ENCODE measurements at places on chromosomes 3 and 15. TPM values are rescaled to one million over a fixed set of nuclear protein-coding genes. Genes with fewer than 3 reads are reported as not detected.

Gene PLA2G4B
- 5.7 TPM for total RNA-seq

Gene MYH15
- 0.07 TPM for total RNA-seq

Gene INAFM2
- total RNA-seq = 55.8 TPM

Gene GRAMD1C
- 3.4 TPM for total RNA-seq

Gene MITF
- total RNA-seq = 69.4 TPM

Gene IMPG2
- 0.20 TPM for total RNA-seq

Gene WNT5A
- 4.2 TPM for total RNA-seq

Gene ISG20
- 3.6 TPM for total RNA-seq

Gene SH2D7
- not detected for total RNA-seq

Gene UROC1
- not detected for total RNA-seq

Gene ASB14
- total RNA-seq = 14.1 TPM

Gene PLSCR2
- total RNA-seq = not detected

- no peak for DNase-seq
These were observed 36.4 kb upstream of the ABHD2 start for GRCh38 chr15:89051875-89052274.

- no peak for DNase-seq
These were observed 72.0 kb upstream of the SAMMSON start for GRCh38 chr3:69927571-69927970.

- DNase-seq = no peak
These were observed 68.8 kb upstream of the CDV3 start for GRCh38 chr3:133504736-133505135.

- no peak for DNase-seq
These were observed 74.7 kb downstream of the PPARG start for GRCh38 chr3:12363397-12364195.

DNA sequence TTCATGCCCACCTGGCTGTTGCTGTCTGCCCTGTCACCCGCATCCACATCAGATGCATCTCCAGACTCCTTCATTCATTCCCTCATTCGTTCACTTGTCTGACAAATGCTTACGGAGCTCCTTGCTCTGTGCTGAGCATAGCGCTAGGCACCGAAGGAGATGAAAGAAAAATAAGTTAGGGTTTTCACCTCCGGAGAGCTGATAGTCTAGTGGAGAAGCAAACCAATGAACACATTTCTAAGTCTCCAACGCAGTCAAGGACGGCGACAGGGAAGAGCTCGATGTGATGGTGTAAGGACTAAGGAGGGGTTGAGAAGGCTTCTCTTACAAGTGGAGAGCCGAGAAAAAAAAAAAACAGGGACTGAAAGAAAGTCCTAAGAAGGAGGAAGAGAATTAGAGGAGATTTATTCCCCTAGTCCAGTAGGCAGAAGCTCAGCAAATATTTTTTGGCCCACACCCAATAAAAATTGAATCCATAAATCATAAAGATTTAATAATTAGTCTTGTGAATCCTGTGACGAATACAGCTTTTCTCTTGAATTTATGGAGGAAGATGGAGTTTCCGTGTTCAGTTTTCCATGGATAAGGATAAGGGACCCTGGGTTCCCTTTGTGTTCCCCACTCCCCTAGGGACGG, 127.2 kb upstream of the DLG1 start:
- no peak for DNase-seq

DNA sequence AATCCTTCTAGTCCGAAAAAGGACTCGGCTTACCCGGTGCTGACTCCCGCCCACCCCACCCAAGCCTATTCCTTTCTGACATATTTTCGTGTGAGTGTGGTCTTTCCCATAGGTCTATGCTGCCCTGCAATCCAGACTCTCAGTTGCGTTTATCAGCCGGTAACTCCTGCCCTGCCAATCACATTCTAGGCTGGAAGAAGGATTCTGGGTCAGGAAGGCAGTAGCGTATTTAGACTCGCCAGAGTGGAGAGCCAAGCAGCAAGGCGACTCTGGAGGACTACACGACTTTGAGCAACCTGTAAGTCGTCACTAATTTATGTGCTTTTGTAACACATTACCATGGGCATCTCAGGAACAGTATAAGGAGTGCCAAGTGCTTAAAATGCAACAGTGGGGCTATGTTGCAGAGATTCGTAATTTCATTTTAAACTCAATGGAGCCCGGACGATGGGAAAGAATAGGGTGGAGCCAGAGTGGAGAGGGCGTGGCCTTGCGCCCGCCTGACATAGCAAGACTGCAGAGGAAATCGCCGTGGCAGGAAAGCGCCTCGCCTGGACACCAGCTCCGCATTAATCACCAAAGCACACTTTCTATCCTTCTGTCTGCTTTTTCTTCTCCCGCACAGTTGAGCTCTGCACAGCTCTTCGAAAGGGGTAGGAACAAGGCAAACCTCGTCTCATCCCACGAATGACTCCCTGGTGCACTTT, 1044.2 kb downstream of the AGBL1 start:
- no peak for DNase-seq

DNA sequence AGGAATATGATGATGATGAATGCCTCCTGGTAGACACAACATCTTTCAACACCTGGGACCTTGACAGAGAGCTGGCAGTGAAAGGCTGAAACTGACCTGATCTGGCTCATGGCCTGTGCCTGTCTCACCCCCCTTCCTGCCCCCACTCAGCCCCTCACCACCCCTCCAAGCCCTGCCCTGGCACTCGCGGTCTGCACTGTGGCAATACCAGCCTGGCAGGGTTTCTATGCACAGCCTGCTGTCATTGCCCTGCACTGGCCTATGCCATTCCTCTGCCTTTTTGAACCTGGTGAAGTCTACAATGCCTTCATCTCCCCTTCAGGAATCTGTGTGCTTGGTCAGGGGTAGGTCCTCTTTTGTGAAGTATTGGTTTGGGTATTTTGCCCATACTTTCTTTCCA, 56.5 kb downstream of the ACAD9 start:
- no peak for DNase-seq

- no peak for DNase-seq
These were observed 112.6 kb downstream of the ERC2 start for GRCh38 chr3:56355570-56356185.

- DNase-seq = no peak
These were observed 31.2 kb downstream of the SATB1 start for GRCh38 chr3:18393906-18394305.

DNA sequence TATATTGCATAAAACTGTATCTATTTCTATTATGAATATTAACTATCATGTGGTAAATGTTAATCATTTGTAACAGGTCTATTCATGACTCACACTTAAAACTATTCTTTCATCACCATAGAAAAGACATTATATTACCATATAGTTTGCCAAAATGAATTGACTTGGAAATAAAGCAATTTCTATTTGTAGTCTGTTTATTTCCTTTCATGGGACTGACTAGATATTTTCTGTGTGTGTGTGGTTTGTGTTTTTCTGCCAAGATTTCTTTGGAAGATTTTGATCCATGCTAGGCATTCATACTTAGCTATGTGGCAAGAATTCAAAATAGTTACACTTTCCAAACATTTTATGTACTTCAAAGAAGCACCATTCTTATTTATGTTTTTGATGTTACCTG, 522.5 kb upstream of the AGTR1 start:
- no peak for DNase-seq

DNA sequence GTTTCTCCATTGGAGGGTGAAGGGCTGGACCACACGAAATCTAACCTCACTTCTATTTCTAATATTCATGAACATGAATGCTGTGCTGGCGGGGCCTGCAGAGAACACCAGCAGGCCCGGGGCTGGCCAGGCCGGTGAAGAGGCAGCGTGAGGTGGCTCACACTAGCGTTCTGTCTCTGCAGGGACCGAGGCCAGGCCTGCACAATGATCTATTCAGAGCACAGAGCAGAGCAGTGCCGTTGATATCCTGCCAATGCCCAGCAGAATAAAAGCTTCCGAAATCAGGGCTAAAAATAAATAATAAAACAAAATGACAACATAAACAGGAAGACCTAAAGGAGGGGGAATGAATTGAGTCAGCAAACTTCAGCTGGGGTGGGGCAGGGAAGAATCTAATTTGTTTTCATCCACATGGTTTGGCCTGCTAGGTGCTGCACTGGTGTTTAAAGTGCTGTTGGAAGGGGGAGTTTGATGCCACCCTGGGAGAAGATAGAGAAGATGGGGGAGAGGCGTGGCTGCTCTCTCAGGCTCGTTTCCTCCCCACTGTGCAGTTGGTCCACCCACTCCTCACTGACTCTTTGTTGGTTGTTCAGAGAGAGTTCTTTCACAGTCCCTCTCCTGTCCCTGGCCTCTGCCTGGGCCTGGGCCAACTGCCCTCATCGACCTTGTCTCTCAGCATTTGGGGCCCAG, 837.1 kb downstream of the AGBL1 start:
- peak; percentile 80 for DNase-seq

- DNase-seq = no peak
These were observed 62.9 kb downstream of the RPLP1 start for GRCh38 chr15:69515508-69515907.

- peak; percentile 49 for DNase-seq
These were observed at the start of gene GPR27 for GRCh38 chr3:71753701-71754609. Gene GPR27, plus strand, starts transcription at chr3:71753855. Its CDS starts 195 bp downstream, at chr3:71754050.

GRCh38 chr15:81069356-81069755, 64.7 kb upstream of the CFAP161 start:
- no peak for DNase-seq

- DNase-seq = no peak
These were observed 62.4 kb downstream of the CD200 start for GRCh38 chr3:112395181-112395895.

All from left ventricle myocardium superior (tissue), 1 donor.